ENCODE measurements at places on chromosomes 1 and 21.

- no peak overlapping the region for H3K27ac ChIP-seq
- H3K4me3 ChIP-seq, result no peak overlapping the region
- DNase-seq, result no peak
- H3K36me3 ChIP-seq, result no peaks in the 10 kb centered on the region
These were observed 10.4 kb upstream of the FOXE3 start for GRCh38 chr1:47405697-47406096.

- H3K4me3 ChIP-seq, result no peak overlapping the region
- H3K36me3 ChIP-seq, result no peaks in the 10 kb centered on the region
- no peak overlapping the region for H3K27ac ChIP-seq
- H3K4me1 ChIP-seq, result no peaks in the 10 kb centered on the region
These were observed 43.9 kb upstream of the ITPKB start for GRCh38 chr1:226782845-226783601.

GRCh38 chr1:201734786-201735185 is 94.2 kb upstream of the IPO9 start:
- H3K4me1 ChIP-seq, result peaks cover 37% of the 10 kb centered on the region
- DNase-seq, result no peak
- H3K27me3 ChIP-seq, result no peaks in the 10 kb centered on the region
- no peaks in the 10 kb centered on the region for H3K36me3 ChIP-seq
- H3K27ac ChIP-seq, result no peak overlapping the region

DNA sequence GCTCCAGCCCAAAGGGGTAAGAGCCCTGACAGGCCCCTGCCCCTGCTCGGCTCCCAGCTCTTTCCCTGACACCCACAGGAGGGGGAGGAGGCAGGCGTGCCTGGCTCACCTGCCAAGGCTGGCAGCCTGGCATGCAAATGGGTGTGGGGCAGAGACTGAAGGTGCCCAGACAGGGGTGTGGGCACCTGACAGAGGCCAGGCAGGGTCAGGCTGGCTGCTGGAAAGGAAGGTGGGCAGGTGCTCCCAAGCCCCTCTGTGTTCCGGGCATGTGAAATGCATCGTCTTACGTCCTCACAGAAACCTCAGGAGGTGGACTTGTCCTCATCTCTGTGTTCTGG is 19.4 kb upstream of the CASZ1 start:
- H3K4me3 ChIP-seq, result no peak overlapping the region
- no peaks in the 10 kb centered on the region for H3K4me1 ChIP-seq
- H3K36me3 ChIP-seq, result no peaks in the 10 kb centered on the region
- no peak overlapping the region for H3K27ac ChIP-seq
- peaks cover 97% of the 10 kb centered on the region for H3K27me3 ChIP-seq

DNA sequence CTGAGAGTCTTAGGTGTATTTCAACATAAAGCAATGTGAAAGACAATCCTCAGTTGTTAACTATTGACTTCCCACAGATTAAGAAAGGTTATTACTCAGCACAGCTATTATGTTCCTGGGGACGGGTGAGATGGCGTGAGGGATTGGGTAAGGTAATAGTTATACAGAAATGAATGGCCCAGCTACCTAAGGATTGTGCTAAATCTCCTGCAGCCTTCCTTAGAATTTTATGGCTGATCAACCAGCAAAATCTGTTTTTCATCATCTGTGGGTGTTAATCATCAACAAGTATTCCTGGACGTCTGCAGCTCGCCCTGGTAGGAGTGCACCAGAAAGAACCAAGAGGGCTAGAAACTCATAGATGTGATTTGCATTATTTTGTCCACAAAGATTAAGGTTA is 146.0 kb upstream of the IVNS1ABP start:
- DNase-seq, result no peak
- H3K27me3 ChIP-seq, result no peaks in the 10 kb centered on the region
- H3K4me1 ChIP-seq, result no peaks in the 10 kb centered on the region
- no peaks in the 10 kb centered on the region for H3K36me3 ChIP-seq
- no peak overlapping the region for H3K27ac ChIP-seq

GRCh38 chr21:28627691-28628090 is 365.0 kb downstream of the LTN1 start:
- no peaks in the 10 kb centered on the region for H3K4me1 ChIP-seq
- no peaks in the 10 kb centered on the region for H3K36me3 ChIP-seq
- no peaks in the 10 kb centered on the region for H3K27me3 ChIP-seq
- H3K27ac ChIP-seq, result no peak overlapping the region
- H3K4me3 ChIP-seq, result no peak overlapping the region

- no peaks in the 10 kb centered on the region for H3K4me1 ChIP-seq
- no peaks in the 10 kb centered on the region for H3K27me3 ChIP-seq
- DNase-seq, result no peak
- H3K4me3 ChIP-seq, result no peak overlapping the region
- H3K36me3 ChIP-seq, result no peaks in the 10 kb centered on the region
These were observed 92.3 kb upstream of the NBPF6 start for GRCh38 chr1:108357802-108358201.
